ENCODE measurements at places on chromosomes 1 and 21.
A peak's percentile ranks its signal among the peaks of the same experiment; 100 is the strongest.

DNA sequence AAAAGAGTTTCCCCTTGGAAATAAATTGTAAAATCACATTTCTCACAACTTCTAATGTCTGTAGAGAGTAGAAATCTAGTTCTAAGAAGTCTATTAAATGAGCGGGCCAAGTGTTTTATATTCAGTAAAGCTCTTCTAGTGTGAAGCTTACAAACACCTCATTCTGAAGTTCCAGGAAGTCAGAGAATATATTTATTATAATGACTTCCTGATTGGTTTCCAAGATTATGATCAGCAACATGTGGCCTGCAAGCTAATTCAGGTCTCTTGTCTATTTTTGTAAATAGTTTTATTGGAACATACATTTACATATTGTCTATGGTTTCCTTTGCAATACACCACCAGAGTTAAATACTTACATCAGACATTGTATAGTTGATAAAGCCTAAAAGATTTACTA, 603.9 kb downstream of the AMY1C start:
- no peak for DNase-seq

GRCh38 chr1:95071539-95071938, 1.2 kb downstream of the ALG14 start:
- no peak for DNase-seq

GRCh38 chr1:184903111-184903692, 71.1 kb downstream of the NIBAN1 start:
- no peak for DNase-seq

DNA sequence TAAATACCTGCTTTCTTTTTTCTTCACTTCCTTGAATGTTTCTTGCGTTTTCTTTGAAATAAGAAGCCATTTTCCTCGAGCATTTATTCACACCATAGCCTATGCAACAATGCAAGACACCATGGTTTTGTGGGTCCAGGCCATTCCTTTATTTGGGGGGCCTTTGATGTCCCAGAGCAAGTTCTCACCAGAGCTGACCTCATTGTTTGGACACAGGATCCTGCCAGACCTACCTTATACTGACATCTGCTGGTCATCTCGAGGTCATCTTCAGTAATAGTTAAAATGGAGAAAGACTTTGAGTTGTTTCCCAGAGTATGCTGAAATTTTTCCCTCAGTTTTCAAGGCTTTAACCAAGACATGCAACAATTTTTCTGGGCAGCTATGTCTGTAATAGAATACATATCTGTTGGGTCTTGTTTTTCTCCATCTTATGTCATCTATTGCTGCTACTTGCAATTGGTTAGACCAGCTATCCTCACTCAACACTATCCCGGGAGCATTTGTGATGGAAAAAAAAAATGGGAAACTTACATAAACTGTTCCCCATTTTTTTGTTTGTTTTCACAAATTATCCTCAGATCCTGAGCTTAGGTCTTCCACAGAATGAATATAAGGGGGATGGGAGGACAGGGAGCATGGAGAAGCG, 34.0 kb upstream of the BACE2 start:
- DNase-seq: peak; percentile 41

DNA sequence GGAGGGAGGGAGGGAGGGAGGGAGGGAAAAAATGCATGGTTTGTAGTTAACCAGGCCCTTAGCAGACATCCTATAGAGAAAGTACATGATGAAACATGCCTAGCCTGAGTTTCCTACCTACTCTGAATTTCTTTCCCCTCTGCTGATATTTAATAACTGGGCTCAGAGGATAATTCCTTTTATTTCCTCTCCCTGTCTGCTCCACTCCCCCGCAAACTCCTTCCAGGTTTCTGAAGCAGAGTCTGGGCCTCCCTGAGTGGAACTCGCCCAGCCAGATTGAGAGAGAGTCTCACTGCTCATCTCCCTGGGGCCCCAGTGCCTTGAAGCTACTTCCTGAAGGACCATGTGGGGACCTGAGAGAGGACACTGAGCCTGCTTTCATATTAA, 111.9 kb upstream of the SLC44A3 start:
- DNase-seq: no peak

- DNase-seq: peak; percentile 79
Measured at GRCh38 chr1:198155253-198155652, 1.5 kb upstream of the NEK7 start.

GRCh38 chr1:6953907-6954364, 168.7 kb downstream of the CAMTA1 start:
- no peak for DNase-seq

GRCh38 chr1:26882696-26883463, 7.2 kb downstream of the GPN2 start:
- no peak for DNase-seq

GRCh38 chr1:179230251-179230650, 774 bp upstream of the ABL2 start:
- DNase-seq: peak; percentile 32

DNA sequence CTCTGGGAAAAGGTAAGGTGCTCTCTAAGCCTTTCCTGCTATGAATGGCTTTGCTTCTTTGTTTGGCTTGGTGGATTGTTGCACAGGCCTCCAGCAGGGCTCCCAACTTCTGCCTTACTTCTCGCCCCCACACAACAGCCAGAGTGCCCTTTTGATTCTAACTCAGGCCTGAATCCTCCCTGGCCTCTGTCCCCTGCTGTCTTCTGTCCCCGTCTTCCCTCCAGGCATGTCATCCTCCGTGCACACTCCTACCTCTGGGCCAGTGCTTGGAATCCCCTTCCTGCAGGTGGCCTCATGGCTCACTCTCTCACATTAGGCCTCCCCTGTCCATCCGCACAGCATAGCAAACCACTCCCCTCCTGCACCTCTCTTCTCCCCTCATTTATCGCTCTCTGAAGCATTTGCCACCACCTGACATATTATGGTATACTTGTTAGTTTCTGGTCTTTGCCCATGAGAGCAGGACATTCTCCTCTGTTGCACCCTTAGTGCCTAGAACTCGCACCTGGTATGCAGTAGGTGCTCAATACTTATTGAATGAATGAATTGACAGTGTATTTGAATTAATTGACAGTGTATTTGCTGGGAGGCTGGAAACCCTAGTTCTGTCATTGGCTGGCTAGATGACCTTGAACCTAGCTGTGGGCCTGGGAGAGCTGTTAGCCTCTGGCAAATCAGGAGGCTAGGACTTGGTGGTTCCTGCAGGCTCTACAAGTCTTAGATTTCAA, 2.9 kb downstream of the ZDHHC18 start:
- DNase-seq: no peak

- DNase-seq: no peak
Measured at GRCh38 chr1:72140222-72140621, 142.1 kb downstream of the NEGR1 start.

- DNase-seq: peak; percentile 57
Measured at GRCh38 chr1:9671377-9672140, 20.0 kb downstream of the PIK3CD start.

DNA sequence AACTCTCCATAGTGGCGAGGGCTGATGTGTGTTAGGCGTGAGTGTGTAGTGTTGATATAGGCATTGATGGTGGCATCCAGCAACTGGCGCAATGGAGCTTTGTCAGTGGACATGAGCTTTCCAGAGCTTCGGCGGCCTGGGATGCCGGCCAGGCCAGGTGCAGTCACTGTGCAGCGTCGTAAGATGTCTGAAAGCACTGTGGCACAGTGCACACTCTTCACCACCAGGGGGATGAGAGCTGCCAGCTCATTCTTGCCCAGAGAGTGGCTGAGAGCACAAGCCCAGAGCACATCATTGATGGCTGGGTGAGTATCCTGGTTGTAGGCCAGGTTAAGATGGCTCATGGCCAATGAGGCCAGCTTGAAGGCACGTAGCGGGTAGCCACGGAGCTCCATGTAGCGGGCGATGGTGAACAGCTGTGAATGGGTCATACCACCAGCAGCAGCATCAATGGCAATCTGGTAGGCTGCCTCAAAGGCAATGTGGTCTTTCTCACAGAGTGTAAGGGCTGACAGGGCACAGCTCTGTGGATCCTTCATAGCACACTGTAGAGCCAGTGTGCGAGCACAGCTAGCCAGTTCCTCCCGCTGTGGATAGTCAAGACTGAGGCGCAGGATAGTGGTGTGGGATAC, 6.7 kb downstream of the UROD start:
- peak; percentile 44 for DNase-seq

DNA sequence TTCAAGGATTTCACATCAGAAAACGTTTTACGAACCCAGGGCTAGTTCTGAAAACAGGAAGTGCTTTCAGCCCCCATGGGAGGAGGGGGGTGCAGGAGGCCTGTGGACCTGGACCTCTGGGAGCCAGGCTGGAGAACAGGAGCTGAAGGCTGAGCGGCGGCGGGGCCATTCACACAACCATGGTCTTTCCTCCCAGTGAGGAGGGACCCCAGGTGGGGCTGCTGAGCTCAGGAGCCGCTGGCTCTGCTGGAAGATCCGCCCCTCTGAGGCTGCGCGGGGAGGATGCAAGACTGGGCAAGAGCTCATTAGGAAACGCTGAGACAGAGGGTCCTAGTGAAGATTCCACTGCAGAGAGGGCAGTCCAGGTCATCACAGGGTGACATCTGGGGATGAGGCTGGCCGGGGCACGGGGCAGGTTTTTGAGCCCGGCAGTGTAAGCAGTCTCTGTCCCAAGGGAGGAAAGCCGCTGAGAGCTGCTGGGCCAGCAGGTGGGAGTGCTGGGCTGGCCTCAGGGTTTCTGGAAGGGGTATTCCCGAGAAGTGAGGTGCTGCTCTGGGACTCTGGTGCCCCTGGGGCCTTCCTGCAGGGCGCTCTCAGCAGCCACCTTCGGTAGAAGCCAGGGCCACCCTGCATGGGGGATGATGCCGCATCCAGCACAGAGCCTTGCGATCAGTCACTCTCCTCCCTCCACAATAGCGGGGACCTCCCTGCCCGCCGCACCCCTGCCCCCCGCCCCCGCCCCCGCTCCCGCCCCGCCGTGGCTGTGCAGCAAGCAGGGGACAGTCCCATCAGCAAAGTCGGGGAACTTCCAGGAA, 7.5 kb downstream of the MX2 start:
- no peak for DNase-seq

DNA sequence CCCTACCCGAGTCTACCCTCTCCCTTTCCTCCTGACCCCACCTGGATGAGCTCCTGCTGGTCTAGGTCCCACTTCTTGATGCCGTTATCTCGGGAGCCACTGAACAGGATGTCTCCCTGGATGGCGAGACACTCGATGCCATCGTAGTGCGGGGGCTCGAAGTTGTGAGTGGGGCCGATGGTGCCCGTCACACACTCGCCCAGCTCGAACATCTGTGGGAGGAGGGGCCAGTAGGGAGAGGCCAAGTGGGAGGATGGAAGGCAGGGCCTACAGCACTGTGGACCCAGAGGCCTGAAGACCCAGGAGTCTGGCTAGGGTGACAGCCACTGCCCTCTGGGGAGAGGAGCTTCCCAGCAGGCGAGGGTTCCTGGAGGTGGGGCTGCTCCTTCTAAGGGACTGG, 48.1 kb downstream of the KIF21B start:
- no peak for DNase-seq

- DNase-seq: no peak
Measured at GRCh38 chr1:98981917-98982513, 22.6 kb downstream of the PLPPR5 start.

- DNase-seq: no peak
Measured at GRCh38 chr1:236681219-236681618, 5.1 kb upstream of the ACTN2 start.

GRCh38 chr1:33042831-33043230, 6.1 kb upstream of the AK2 start:
- DNase-seq: no peak

DNA sequence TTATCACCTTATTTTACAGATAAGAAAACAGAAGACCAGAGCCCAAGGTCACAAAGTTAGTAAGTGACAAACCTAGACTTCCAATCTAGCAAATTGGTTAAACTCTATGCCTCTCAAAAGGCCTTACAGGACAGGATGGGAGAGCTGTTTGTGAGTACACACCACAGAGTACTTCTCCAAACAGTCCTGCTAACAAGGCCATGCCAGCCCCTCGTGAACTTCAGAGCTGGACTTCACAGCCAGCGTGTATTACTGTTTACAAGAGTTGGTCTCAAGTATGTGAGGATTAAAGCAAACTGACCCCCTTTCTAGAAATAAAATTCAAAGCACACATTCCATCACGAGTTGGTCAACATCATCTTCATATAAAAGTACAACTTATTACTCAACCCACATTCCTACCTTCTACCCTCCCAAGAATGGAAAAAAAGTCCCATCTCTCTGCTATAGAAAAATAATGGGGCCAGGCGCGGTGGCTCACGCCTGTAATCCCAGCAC, 19.8 kb upstream of the UBR4 start:
- no peak for DNase-seq

- no peak for DNase-seq
Measured at GRCh38 chr1:230843503-230844309, 24.6 kb downstream of the C1orf198 start.

DNA sequence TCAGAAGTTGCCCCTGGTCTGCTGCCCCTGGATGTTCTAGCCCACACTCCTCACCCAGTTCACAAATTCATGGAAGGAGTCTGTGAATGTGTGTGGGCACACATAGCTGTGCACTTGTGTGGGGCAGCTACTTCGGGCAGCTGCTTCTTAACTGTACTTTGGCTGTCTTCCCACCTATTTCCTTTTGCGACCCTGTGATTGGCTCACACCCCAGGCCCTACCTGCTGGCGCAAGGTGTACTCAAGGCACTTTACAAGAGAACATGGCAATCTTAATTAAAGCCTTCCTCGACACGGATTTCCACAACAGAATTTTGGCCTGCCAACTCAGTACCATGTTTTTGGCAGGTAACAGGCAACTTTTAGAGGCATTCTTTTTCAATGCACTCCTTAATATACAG, 86.5 kb upstream of the CTTNBP2NL start:
- DNase-seq: no peak

All from Caki2 (cell line).